ENCODE measurements at places on chromosomes 7 and 10.

DNA sequence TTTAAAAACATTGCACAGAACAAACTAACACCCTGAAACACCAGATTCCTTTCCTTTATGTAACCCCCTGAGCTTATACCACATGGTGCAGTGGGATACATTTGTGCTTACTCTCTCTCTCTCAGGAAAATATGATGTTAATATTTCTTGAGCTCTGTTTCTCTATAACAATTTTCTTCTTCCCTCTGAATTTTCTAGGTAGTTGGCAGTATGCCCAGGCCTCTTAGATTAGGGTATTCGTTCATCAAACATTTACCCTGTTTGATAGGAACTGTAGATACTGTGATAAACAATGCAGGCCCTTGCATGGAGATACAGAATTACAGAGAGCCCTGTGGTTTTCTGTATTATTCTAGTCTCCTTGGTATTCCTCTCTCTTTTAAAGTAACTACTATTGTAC is 567.8 kb downstream of the IPMK start:
- DNase-seq: no peak

DNA sequence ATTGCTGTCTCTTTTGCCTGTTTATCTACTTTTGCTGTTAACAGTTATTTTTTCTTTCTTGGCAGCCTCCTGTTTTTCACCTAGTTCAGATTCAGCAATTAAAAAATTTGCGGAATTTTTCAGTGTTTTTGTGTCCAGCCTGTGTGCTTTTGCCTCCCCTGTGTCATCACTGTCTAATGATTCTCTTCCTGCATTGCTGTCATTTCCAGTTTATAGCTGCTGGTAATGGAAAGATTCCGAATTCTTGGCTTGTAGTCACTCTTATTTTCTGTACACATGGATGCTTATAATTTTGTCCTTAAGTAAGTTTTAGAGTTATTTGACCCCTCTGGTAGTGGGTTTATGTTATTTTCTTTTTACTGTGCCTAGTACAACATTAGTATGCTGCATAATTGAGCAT is 25.1 kb downstream of the GLRX3 start:
- DNase-seq: no peak

GRCh38 chr7:112723416-112723815 is 66.8 kb downstream of the TMEM168 start:
- DNase-seq: no peak

DNA sequence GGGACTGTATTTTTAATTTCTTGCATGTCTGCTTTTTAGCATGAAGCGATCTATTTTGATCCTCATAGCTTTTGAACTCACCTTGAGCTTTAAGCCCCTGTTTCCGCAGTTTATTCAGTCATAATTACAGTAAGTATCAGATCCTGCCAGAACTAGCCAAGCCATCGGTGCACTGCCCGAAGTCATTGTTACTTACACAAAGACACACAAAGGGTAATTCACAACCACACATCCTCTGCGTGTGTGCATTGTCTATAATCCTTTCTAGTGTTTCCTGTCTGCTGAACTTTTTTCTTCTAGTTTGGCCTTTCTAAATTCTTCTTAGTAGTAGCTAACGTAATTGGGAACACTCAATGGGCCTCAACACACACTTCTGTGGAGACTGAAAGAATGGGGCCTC is 133.0 kb downstream of the SFMBT2 start:
- no peak for DNase-seq

GRCh38 chr7:20788420-20788990 is 1.8 kb upstream of the SP8 start:
- no peak for DNase-seq

DNA sequence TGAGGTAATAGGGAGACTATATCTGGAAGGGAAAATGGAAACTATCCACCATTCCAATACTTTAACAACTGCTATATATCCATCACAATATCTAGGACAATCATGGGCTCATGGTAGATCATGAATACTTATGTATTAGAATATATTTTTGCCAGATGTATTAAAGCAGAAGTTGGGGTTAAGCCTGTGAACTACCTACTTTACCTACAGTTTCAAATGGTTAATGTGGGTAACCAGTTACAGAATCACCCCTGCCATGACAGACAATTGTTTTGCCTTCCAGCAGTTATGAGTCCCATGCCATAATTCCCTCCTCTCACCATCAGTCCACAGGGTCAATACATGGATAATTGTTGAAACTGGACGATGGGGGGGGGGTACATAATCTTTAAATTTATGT is 29.9 kb upstream of the RAPGEF5 start:
- DNase-seq: no peak

DNA sequence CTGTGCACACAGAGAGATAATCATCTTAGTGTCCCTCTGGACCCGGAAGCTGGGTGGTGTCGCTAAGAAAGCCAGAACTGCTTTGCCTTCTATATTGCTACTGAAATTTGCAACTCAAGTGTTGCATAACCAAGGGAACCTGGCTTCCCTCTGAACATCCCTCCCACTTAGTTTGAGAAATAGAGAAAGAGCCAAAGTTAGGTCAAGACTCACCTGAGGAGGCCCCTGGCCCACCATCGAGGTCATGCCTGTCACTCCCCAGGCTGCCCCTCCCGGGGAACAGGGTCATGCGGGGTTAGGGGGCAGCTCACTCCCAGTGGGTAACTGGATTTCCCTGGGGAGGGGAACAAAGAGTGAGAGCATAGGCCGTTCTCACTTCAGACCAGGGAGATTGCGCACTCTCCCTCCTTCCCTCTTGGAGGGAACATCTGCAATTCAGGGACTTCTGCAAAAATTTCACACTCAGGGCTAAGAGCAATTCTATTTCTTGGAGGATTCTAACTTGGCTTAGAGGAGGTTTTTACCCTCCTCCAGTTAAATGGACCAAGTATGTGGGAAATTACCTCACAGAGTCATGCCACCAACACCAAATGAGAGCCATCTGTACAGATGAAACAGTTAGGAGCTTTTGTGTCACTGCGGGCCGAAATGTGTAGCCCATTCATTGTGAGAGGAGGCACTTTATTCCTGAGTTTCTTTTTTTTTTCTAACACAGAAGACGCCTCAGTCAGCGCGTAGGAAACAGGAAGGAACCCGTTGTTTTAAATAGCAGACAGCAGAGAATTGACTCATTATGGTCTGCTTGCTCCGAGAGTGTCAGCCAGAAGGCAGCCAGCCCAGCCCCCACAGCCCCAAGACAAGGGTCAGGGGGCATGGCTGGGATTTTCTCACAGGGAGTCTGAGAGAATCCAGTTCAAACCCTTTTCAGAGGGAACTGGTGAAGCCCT is 221.3 kb downstream of the ARHGAP12 start:
- DNase-seq: no peak

DNA sequence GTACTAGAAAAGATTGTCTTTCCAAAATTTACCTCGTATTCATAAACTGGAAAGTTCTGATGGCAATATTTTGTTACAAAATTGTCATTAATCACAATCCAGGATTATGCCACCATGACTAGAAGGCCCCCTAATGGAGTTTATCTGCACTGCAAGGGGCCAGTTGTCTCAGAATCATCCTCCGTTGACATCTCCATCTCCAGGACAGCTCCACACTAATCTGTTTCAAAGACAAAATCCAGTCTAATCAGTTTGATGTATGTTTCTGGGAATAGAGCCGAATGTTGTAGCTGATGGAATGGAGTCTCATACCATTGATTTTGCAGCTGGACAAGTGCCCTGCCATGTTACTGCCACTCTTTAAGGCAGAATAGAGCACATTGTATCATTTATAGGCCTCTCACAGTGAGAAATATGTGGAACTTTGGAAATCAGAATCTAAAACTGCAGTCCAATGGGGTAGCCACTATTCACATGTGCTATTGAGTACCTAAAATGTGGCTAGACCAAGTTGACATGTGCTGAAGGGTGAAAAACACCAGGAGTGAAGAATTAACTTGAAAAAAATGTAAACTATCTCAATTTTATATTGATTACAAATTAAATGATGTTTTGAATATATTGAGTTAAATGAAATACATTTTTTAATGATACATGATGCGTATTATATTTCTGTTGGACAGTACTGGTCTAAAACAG is 38.3 kb upstream of the TOMM7 start:
- no peak for DNase-seq

DNA sequence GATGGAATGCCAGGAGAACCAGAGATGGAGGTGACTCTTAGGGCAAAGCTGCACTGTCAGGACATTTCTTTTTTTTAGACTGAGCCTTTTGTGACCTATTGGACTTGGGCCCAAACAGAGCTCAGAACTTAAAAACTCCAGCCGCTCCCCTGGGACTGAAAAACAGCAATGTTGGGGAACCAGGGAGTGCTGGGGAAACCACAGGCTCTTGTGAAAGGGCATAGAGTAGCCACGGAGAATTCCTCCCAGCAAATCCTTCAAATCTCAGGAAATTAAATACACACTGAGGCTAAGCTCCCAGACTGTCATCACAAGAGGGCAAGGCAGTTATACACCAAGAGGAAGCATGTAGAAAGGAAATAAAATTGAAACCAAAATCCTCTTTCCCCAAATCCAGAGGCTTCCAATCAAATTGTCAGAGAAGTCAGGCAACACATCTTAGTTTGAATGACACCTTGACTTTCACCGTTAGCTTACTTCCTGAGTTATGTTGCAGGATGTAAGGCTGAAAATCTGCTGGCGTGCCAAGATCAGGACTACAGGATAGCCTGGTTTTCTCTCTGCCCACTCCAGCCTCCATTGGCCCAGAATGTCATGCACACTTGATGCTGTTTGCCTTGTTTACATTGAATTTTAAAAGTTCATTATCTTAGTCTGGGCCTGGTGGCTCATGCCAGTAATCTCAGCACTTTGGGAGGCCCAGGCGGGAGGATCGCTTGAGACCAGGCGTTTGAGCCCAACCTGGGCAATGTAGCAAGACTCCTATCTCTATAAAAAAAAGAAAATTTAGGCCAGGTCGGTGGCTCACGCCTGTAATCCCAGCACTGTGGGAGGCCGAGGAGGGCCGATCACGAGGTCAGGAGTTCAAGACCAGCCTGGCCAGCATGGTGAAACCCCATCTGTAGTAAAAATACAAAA is 2.6 kb upstream of the RFC2 start:
- DNase-seq: no peak

DNA sequence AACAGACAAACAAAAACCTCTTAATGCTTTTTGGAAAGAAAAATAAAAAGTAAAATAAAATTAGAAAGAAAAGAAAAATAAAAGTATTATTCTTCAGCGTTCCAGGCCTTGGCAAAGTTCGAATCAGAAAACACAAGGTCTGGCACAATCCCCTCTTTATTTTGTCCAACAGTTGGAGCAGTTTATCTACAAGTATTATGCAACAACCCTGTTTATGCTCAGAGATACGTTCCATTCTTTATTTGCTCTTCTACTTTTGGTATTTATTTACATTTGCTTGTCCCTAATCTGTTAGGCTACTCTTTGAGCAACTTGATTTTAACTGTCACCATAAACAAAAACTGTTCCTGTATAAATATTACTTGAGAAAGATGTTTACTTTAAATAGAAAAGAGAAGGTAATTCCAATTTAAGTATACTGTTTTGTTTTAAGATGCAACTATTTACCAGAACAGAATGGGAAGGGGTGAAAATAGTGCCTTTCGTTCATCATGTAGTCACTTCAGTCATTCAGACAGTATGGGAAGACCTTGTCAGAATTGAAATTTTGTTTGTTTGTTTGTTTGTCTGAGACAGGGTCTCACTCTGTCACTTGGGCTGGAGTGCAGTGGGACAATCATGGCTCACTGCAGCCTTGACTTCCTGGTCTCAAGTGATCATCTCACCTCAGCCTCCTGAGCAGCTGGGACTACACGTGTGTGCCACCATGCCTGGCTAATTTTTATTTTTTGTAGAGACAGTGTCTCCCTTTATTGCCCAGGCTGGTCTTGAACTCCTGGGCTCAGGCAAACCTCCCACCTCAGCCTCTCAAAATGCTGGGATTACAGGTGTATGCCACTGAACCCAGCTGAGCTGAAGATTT is 5.7 kb downstream of the PDK4 start:
- DNase-seq: no peak

GRCh38 chr10:14304046-14304445 is 26.7 kb downstream of the FRMD4A start:
- no peak for DNase-seq

- DNase-seq: no peak
Observed at GRCh38 chr7:101681170-101682007, 52.3 kb upstream of the MYL10 start.

DNA sequence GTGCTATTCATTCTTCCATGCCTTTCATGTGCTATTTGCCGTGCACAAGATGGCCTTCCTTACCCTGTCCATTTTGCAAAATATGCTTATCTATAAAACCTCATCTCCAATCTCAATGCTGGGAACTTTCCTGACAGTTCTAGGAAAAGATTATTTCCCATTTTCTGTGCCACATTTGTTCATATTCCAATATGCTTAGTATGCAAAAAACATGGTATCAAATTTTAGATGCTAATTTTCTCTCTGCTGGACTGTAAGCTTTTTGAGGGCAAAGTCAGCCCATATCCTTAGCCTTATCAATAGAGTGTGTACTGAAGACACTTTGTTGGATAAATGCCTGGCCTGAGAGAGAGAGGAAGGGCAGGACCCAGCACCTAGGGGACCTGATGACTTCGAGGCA is 39.4 kb downstream of the MGAM2 start:
- DNase-seq: no peak

- DNase-seq: peak; percentile 5
Observed at GRCh38 chr10:118341791-118342637, at the start of gene FAM204A. Gene FAM204A, minus strand, starts transcription at chr10:118342324. Its CDS starts 5,909 bp downstream, at chr10:118336415.

DNA sequence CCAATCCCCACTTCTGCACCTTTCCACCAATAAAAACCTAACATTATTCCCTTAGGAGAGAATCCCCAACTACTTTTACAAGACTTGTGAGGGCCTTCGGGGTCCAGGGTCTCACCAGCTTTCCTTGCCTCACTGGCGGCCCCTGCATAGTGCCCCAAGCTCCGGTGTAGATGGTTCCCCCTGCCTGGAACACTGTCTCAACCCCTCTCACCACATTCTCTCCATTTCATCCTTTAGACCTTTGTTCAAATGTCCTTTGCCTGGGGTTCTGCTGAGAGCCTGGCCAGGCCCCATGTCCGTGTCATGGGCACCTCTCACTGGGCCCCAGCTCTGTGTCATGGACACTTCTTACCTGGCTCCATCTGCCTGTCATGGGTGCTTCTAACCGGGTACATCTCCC is 64.5 kb upstream of the SORCS3 start:
- no peak for DNase-seq

DNA sequence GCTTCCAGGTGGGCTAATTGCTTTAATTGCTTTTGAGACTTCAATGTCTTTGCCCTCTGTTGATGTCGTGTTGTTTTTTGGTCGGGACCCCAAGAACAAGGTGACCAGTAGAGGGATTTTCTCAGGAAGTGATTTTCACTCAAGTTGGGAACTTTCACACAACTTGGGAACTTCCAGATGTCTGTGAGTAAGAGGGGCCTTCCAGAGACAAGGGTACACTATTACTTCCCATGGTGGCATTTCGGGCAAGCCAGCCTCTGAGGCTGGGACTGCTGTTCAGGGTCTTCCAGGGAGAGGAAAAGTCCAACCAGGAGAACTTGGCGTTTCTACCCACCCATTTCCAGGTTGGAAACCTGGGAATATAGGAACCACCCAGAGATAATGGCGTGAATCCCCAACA is 170.0 kb upstream of the CDCA7L start:
- DNase-seq: no peak
